ENCODE measurements at places on chromosomes 7 and 10.

- DNase-seq, result no peak
Measured at GRCh38 chr7:120775755-120776154, 82.2 kb downstream of the TSPAN12 start.

- no peak for DNase-seq
Measured at GRCh38 chr7:43292384-43292783, 179.9 kb downstream of the HECW1 start.

DNA sequence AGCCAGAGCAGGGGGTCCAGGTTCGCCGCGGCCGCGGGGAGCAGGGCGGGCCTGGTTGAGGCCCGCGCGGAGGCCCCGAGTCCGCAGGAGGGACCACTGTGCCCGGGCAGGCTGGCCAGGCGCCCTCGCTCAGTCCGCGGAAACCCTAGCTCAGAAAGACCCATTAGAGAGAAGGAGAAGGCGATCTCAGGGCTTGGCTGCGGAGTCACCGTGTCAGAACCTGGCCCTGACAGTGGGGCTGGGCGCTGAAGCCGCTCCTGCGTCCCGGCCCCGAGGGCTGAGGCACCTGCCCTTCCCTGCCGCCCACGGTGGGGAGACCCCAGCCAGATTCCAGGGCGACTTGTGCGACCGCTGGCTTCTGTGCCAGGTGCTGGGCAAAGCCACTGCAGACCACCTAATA lies 14.2 kb upstream of the EGFR start:
- DNase-seq, result no peak

GRCh38 chr10:94315975-94316464 lies 46.7 kb downstream of the NOC3L start:
- no peak for DNase-seq

DNA sequence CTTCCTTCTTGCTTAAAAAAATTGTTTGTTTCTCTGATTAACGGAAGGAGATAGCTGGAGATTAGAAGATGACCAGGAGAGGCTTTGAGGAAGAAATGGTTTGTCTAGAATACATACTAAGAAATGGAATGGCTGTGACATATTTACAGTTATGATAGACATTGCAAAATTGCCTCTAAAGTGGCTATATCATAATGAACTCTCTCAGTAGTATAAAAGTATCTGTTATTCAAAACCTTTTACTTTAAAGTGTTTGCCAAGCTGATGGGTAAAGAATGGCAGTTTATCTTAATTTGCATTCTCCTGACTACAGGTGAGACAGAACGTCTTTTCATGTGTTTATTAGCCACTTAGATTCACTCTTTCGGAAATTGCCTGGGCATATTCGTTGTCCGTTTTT lies 28.7 kb downstream of the LRGUK start:
- DNase-seq, result no peak

DNA sequence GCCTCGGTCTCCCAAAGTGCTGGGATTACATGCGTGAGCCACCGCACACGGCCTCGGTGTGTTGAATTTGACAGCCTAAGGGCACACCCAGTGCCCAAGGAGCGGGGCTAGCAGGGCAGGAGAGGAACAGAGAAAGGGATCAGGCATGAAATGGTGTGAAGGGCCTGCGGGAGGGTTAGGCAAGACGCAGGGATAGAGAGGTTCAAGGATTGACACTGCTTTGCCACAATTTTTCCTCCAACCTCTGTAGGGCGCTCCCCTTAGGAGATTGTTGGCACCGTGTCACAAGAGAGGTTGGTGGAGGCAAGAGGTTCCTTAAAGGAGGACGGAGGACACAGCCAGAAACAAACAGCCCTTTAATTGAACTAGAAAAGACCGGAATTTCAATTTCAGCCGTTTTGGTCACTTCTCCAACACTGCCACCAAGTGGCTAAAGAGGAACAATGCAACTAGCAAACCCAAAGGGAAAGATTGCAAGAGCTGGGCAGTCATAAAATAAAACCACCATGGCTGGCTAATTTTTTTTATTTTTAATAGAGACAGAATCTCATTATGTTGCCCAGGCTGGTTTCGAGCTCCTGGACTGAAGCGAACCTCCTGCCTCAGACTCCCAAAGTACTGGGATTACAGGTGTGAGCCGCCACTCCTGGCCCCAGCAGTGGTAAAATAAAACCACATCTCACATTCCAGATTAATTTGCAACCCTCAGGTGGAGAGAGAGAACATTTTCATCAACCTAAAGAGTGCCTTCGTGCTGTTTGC lies 6.9 kb upstream of the CREB3L2 start:
- no peak for DNase-seq

GRCh38 chr10:79608505-79609375 lies 2.0 kb upstream of the SFTPA1 start:
- peak; percentile 27 for DNase-seq

DNA sequence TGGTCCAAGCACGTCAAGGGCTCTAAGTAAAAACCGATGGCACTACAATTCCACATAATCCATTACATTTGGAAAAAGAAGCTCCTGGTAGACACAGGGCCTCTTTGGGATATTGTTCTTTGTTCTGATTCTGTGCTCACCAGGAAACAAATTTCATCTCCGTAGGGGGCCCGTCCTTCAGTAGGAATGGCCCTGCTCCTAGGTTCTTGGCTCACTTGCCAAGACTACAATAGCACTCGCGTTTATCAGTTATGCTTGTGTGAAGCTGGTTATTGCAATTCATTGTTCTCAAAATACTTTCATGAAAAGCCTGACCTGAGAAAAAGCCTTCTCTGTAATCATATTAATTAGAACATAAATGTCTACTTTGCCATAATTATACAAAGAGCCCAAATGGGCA lies 10.3 kb upstream of the ZC3HAV1L start:
- no peak for DNase-seq
